ENCODE measurements at places on chromosomes 3 and 15.

- DNase-seq: no peak
Measured at GRCh38 chr3:123070510-123070909, 3.7 kb downstream of the PDIA5 start.

- DNase-seq: no peak
Measured at GRCh38 chr3:56467801-56468183, 475 bp downstream of the ERC2 start.

DNA sequence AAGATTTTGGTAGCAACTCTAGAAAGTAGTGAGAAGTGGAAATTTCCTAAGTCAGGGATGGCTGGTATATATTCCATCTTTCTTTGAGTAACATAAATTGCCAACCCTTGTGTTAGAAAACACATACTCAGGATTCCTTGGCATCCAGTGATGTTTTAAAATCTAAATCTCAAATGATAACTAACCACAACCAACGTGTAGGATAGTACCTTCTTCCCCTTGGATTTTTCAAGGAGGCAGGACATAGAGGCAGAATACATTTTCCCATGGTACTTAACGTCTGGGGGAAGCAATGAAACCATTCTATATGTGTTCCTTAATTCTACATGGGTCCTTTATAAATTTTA lies 93.4 kb downstream of the WDR76 start:
- no peak for DNase-seq

- no peak for DNase-seq
Measured at GRCh38 chr3:129182390-129183185, 1.1 kb downstream of the CNBP start.

DNA sequence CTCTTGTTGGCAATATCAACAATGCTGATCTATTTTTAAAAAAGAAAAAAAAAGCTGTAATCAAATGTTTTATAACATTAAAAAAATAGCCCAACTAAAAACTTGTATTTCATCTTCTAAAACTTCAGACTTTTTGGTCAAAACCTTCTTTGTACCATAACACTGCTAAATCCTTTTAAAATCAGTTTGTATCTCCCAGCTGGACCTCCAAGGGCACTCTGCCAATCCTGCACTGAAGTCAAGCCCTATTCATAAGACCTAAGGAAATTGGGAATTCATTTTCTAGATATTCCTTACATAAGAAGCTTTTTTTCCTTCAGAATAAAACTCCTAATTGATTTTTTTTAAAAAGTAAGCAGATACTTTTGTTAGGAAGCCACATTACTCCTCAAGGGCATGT lies 38.2 kb upstream of the HCLS1 start:
- no peak for DNase-seq

DNA sequence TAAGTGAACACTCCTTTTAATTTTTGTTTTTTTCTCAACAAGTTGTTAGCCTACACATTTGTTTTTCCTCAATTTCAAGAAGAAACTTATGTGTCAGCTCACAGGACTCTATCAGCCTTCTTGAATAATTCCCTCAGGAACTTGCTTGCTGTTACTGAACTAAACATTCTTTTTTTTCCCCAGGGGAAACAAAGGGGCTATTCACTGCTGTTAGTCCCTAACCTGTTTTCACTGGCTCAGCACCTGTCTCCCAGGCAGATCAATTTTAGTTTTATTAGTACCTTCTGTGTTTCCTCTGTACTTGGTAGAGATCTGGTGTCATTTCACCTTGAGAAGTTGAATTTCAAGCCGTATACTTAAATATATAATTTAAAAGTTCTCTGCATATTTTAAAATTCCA lies 644.6 kb downstream of the CADM2 start:
- DNase-seq: no peak

DNA sequence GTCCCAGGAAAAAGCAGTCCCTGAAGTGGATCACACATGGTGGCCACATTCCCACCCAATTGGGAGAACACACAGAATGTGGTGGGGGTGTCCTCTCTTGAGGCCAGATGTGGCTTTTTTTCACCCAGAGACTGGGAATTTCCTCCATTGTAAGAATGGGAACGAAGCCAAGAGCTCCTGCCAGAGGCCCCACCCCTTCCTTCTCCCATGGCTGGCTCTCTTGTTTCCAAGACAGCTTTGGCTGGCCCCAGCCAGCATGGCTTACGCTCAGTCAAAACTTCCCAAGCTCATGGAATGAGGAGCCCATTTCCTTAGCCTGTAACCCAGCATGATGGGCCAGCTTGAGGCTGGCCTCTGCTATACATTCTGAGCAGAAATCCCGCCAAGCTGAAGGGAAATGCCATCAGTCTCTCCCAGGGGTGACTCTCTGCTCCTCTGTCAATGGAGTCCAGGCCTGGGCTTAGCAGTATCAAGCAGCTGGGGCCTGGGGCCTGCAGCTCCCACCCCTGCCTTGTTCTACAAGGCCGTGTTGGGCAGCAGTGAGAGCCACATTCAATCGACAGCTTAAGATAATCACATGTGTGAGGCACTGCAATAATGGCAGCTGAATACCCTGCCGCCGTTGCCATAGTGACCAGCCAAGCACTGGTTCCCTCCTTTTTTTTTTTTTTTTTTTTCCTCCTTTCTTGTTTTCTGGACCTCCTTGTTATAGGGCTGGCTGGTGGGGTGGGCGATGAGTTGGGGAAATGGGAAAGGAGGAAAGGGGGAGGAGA lies 142.4 kb downstream of the EPHB1 start:
- DNase-seq: no peak

DNA sequence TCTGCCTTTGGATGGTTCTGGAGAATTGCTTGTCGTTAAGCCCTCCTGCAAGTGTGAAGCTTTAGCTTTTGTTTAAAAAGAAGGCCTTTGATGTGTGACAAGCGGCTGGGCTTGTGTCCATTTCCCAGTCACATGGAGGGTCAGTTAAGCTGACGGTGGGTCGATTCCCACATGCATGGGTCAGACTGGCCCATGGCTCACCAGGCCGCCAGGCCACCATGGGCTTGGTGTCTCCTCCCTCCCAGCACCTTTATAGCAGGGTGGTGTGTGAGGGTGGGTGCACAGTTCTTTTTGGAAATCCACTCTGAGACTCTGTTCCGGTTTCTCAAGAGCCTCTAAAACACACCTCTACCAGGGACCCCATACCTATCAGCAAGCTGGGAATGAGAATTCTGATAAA lies 67.2 kb downstream of the SCN5A start:
- DNase-seq: no peak

DNA sequence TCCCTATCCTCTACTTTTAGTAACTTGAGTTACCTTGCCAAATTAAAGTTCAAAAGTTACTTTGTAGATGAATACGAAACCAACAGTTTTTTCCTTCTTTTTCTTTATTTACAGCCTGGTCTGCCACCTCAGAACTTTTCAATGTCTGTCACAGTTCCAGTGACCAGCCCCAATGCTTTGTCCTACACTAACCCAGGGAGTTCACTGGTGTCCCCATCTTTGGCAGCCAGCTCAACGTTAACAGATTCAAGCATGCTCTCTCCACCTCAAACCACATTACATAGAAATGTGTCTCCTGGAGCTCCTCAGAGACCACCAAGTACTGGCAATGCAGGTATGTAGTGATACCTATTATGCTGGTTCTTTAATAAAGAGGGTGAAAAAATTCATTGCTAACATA lies 59.0 kb downstream of the LYSMD4 start:
- DNase-seq: no peak

GRCh38 chr3:127614928-127615589 lies 13.9 kb upstream of the PODXL2 start:
- no peak for DNase-seq

- no peak for DNase-seq
Measured at GRCh38 chr3:140510303-140510861, 167.5 kb upstream of the TRIM42 start.

- DNase-seq: no peak
Measured at GRCh38 chr3:177089901-177090300, 107.4 kb downstream of the TBL1XR1 start.

GRCh38 chr3:61573441-61573840 lies 12.1 kb downstream of the PTPRG start:
- no peak for DNase-seq

DNA sequence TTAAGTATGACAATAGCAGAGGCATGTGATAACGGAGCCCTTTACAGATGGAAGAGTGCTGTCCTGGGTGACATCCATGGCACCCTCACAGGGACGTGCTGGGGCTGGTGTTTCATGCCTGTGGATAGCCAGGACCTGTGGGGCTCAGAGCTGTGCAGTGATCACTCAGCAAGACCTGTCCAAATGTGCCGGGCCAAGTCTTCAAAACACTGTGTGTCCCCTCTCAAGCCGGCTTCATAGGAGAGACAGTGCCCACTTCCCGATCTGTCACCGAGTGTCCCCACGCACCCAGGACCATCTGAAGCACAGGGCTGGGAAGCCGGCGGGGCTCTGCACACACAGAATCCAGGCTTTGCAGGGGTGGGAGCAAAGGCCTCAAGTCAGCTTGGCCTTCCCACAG lies 217.2 kb upstream of the IGF1R start:
- no peak for DNase-seq

DNA sequence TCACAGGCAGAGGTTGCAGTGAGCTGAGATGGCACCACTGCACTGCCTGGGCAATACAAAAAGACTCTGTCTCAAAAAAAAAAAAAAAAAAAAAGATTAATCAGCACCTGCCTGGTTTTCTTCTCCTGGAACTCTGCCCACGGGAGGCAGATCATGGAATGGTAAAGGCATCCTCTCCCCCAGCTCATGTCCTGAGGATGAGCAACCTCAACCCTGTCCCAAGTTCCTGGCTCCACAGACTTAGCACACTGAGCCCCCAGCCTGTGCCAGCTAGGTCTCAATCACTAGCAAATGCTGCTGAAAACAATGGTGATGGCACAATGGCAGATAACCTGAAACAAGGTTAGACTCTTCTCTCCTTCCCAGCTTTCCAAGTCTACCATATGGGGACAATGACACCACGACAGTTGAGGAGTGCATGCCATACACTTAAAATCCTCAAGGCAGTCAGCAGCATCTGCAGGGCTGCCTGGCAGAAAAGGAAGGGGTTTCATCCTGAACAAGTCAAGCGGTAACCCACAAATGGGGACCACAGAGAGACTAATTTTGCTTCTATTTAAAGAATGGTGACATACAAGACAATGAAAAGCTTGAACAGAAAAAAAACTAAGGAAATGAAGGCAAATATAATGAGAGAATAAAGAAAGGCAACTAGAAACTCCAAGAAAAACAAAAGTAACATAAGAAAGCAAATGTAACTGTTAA lies 4.8 kb downstream of the CLN6 start:
- DNase-seq: no peak

- no peak for DNase-seq
Measured at GRCh38 chr15:82183121-82184031, 79.2 kb downstream of the EFL1 start.

- DNase-seq: no peak
Measured at GRCh38 chr3:49747792-49748480, 24.2 kb upstream of the GMPPB start.

DNA sequence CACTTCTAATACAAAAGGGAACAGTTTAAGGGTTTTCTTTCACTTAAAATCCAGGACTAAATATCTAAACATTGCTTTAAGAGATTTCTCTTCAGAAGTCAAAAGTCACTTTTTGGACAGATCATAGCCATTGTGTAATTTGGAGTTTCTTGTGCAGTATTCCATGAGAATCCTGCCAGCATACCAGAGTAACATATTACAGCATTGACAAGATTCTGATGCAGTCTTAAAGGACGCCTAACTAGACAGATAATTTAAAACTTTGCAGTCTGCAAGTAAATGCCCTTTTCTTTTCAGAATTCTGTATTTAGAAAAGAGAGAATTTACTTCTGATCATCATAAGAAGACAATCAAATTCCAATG lies 17.5 kb upstream of the IGSF10 start:
- no peak for DNase-seq

Data from stimulated activated CD8-positive, alpha-beta memory T cell treated with anti-CD3 and anti-CD28 coated beads, Interleukin-7, amount 100 ng/mL, for 4 hours (primary cell).